Stimulated activated naive CD8-positive, alpha-beta T cell treated with anti-CD3 and anti-CD28 coated beads, Interleukin-15, amount 100 ng/mL, for 72 hours (primary cell): ENCODE measurements at places on chromosomes 5 and 9.
A peak's percentile ranks its signal among the peaks of the same experiment; 100 is the strongest.

- no peak for DNase-seq
Observed at GRCh38 chr5:152058267-152058666, 133.6 kb upstream of the GLRA1 start.

GRCh38 chr9:129174724-129175514, 3.1 kb downstream of the IER5L start:
- peak; percentile 57 for DNase-seq

GRCh38 chr5:72268753-72269410, 51.2 kb downstream of the MRPS27 start:
- DNase-seq, result peak; percentile 33

DNA sequence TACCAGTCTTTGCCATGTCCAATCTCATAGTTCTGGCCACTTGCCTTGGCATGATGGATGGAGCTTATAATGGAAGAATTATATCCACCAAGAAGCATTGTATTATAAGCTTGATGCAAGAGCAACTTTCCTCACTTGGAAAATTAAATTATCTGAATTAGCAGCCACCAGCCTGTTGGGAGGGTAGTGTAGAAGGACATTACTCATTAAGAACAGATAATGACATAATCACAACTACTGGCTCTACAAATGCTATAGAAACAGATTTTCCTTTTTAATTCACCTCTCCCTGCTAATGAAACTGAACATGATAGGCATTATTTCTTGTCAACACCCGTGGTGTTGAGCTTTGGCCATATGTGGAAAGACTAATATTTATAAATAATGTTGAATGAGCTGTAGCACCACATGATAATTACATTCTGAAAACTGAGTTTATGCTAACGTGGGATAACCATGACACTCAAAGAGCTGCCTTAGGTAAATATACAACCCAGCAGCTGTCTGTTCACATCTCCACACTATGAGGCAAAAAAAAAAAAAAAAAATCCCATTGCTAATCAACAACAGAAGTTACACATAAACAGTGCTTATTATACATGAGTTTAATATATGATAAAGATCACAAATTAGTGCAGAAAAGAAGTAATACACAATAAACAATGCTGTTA, 48.1 kb upstream of the NR4A3 start:
- no peak for DNase-seq
